Stimulated activated CD4-positive, alpha-beta T cell treated with anti-CD3 and anti-CD28 coated beads, Interleukin-15, amount 100 ng/mL, for 24 hours (primary cell): ENCODE measurements at places on chromosomes 5 and 9.

DNA sequence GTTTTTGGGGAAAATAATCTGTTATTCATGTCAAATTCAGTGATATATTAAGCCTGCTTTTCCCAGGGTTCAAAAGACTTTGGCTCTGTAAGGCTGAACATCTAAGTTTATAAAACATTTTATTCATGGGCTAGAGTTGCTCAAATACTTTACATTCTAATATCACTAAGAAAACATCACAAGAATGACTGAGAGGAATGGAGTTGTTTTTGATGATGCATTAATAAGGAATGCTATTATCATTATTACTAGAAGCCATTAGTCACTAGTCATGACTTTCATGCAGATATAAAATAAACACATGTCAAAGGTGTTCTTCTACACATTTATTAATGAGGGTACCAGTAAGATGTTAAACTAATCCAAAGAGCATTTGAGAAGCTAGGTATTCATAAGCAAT lies 185.5 kb upstream of the KCNN2 start:
- no peak for DNase-seq

GRCh38 chr5:80093796-80094195 lies 58.6 kb downstream of the THBS4 start:
- no peak for DNase-seq

- DNase-seq = no peak
Observed at GRCh38 chr9:126581893-126582292, 31.8 kb upstream of the LMX1B start.

- DNase-seq = no peak
Observed at GRCh38 chr5:30804739-30805505, 388.6 kb upstream of the CDH6 start.

GRCh38 chr5:152437866-152438265 lies 32.8 kb upstream of the NMUR2 start:
- DNase-seq = no peak

DNA sequence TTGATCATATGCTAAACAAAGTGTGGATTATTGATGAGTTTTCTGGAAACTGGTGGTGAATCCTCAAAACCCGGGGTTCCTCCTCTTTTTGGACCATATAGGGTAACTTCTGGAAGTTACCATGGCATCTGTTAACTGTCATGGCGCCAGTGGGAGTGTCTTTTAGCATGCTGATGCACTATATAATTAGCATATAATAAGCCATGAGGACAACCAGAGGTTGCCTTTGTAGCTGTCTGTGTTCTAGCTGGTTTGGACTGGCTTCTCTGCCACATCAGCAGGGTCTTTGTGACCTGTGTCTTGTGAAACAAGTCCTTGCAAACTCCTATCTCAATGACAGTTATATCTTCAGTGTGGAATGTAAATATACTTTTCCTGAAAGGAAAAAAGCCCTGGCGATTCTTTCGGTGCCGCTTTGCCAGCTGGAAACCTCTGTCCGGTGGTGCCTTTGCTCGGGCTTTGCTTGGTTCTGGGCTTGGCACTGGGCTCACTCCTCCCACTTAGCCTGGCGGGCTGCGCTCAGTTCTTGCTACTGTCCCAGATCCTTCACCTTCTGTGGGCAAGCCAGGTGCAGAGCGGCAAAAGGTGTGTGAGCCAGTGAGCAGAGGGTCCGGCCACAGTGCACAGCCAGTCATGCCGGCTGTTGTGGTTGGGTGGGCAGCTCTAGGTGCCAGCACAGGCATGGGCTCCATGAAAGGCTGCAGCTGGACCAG lies 20.4 kb downstream of the NXNL2 start:
- no peak for DNase-seq

DNA sequence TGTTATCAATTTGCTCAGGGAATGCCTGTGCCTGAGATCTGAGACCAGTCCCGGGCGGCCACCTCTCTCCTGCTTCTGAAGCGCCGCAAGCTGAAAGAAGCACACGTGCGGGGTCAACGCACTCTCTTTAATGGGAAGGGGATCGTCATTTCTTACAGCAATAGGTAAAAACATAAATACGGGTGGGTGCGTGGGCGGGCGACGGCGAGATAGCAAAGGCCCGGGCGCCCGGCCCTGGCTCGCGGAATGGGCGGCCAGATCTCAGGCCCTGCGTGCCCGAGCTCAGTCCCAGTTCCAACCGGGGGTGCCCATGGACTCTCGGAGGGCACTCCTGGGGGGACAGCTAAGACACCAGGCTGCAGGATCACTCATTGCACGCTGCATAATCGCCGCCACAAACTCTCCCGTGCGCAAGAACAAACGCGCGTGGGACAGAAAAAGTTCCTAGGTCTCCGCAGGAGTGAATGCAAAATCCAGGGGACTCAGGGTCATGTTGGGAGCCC lies 3.0 kb downstream of the NKX2-5 start:
- no peak for DNase-seq

DNA sequence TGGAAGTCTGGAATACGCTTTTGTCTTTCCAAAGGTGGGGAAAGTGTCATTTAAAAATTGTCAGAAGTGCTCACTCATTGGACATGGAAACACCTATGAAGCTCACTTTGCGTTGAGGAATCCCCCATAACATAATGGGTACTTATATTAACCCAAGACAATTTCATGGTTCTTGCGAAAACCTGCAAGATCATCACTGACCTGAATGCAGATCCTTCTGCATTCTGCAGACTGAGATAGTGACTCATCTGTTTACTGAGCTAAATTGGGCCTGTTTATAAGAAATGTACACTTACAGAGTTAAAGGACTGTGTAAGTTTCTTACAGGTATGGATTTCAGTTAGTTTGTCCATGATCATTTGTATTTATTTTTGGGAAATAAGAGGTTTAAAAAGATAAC lies 153.0 kb downstream of the HMHB1 start:
- DNase-seq = no peak

DNA sequence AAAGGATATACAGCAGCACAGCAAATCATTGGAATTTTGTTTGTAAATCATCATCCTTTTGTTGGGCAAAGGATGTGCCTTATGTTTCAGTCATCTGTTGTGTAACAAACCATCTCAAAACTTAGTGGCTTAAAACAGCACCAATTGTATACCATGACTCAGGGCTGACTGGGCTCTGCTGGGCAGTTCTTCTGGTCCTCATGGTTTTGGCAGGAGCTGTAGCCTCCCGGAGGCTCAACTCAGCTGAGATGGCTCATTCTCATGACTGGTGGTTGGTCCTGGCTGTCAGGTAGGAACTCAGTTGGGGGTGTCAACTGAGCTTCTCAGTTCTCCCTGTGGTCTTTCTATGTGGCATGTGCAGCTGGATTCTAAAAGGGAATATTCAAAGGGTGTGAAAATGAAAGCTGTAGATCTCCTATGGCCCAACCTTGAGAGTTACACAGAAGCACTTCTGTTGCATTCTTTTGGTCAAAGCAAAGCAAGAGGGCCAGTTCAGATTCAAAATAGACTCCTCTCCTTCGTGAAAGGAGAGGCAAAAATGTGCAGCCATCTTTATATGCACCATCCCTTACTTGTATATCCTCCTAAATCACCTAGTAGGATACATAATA lies 39.1 kb upstream of the CPEB4 start:
- DNase-seq = no peak

- DNase-seq = no peak
Observed at GRCh38 chr9:85420750-85421149, 321.0 kb downstream of the AGTPBP1 start.

DNA sequence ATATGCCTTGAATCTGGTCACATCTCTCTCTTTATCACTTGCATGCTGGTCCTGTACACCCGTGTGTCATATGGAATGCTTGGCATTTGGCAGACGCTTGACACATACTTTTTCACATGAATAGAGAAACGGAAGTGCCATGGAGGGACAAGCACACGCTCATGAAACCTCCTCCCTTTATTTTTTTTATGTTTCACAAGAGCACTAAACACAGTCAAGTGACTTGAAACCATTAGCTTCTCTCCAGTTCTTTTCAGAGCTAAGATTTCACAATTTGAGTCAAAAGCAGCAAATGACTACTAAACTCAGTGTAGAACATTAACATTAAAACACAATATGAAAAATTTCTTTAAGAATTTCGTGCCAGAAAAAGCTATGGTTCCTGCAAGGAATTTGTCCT lies 151.1 kb downstream of the DOCK2 start:
- no peak for DNase-seq

DNA sequence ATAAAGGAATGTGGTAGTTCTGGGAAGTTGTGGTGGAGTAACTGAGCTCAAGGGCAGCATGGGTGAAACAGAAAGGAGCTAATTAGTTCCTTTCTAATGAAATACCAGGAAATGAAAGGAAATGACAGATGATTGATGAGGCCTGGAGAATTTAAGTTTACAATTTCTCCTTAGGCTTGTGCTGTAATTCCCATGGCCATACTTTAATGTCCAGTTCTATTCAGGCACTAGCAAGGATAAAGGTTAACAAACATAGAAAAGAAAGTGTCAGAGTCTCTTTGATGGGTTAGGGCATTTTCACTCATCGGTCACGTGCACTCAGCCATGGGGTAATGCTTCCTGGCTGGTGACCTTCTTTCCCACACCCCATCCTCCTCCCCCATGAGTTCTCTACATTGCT lies 70.3 kb downstream of the CTSL start:
- no peak for DNase-seq

DNA sequence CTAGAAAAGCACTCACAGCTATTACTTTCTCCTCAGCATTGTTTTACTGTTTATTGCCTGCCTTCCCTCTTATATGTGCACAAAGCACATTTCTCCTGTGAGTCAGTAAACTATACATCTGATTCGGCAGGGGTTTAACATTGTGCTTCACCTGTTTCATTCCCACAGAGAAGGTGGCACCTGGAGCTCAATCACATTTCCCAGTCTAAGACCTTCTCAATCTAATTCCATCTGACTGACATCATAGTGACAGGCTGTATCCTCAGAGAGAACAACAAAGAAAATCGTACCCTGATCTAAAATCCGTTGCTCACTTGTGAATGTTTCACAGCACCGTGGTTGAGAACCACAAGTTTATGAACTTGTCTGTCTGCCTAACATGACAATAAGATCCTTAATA lies 92.4 kb upstream of the CAST start:
- no peak for DNase-seq

DNA sequence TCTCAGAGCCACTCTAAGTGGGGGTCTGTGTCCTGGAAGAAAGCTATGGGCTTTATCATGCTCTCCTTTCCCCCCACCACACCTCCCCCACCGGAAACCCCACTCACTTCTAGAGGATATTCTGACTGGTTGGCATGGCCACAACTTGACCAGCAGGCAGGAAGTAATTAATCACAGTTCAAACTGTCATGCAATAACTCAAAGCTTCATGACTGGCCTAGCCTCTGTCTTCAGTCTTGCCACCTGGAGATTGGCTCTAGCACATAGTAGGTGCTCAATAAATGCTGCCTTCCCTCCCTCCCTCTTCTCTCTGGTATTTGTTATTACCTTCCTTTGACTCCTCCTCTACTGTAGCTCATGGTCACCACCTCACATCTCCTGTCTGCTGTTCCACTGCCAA lies 124.7 kb downstream of the GABBR2 start:
- no peak for DNase-seq

GRCh38 chr5:139245637-139246339 lies 47.6 kb upstream of the SIL1 start:
- no peak for DNase-seq

DNA sequence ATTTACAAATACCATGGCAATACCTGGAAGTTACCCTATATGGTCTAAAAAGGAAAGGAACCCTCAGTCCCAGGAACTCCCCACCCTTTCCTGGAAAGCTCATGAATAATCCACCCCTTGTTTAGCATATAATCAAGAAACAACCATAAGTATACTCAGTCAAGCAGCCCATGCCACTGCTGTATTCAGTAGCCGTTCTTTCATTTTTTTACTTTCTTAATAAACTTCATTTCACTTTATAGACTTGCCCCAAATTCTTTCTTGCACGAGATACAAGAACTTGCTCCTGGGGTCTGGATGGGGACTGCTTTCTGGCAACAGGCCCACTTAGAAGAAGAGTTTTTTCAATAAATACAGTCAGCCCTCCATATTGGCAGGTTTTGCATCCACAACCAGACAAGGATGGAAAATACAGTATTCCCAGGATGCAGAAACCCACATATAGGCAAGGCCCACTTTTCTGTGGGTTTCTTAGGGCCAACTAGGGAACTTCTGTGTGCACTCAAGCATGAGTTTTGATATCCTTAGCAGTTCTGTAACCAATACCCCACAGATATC lies 2.8 kb upstream of the TBCA start:
- no peak for DNase-seq

DNA sequence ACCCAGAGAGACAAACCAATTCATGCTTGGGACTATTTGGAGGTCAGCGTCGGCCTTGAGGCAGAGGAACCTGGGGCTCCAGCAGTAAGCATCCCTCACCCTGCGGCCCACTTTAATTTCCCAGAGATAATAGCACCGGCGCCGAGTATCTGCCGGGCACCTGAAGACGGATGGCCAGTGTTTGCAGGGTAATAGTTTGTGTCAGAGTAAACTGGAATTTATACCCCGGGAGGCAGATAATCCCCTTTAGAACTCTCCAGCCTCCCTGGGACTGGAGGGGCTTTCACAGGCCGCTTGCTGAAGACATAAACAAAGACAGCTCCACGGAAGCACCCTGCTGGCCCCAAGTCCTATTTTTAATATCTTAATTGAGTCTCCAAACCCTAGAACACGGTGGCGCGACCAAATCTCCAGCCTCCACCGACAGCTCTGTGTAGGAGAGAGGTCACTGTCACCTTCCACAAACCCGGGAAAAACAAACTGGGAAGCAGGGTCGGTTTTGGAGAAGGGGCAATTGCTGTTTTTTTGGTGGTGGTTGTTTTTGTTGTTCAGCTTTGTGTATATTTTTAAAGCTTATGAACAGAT lies 17.4 kb upstream of the FCN1 start:
- no peak for DNase-seq

- no peak for DNase-seq
Observed at GRCh38 chr5:59079622-59080620, 497.0 kb downstream of the RAB3C start.

DNA sequence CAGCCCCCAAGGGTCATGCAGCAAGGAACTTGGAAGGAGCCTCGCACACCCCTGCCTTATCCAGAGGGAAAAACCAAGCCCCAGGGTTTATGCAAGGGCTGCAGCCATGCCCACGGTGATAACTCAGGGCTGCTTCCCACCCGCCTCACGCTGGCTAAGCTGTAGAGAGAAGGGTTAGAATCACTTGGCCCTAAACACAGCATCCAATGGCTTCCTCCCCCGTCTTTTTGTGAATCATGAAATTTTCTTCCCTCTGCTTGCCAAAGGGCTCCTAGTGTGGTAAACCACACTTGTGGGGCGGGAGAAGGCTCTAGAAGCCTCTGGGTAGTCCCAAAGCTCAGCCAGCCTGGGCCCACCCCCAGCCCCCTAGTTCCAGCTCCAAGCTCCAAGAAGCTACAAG lies 55.9 kb upstream of the ORM1 start:
- DNase-seq = no peak

DNA sequence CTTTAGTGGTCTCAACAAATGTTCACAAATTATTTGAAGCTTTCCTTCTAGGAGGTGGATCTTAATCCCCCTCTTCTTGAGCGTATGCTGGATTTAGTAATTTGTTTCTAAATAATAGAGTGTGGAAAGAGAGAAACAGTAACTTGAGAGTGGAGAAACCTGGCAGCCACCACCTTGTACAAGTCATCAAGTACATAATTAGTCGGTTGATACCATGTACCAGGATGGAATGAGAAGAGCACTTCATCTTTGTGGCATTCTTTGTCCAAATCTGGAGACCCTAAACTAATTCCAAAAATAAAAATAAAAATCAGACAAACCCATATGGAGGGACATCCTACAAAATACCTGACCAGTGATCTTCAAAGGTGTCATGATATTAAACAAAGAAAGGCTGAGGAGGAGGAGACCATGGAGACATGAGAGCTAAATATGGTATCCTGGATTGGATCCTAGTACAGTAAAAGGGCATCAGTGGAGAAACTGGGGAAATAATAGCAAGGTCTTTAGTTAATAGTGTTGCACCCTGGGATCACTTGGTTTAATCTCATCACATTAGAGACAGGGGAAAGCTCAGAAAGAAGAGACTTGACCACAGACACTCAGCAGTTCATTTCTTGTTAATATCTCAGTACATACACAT lies 147.9 kb downstream of the ASTN2 start:
- no peak for DNase-seq
